Suprapubic skin (tissue), 4 donors: ENCODE measurements at places on chromosomes 2 and 18. TPM values are rescaled to one million over a fixed set of nuclear protein-coding genes. Genes with fewer than 3 reads are reported as not detected.

GRCh38 chr2:184830531-184830930 is 232.2 kb downstream of the ZNF804A start:
- DNase-seq: no peak

GRCh38 chr18:10051877-10052631 is 138.2 kb downstream of the VAPA start:
- DNase-seq: no peak

DNA sequence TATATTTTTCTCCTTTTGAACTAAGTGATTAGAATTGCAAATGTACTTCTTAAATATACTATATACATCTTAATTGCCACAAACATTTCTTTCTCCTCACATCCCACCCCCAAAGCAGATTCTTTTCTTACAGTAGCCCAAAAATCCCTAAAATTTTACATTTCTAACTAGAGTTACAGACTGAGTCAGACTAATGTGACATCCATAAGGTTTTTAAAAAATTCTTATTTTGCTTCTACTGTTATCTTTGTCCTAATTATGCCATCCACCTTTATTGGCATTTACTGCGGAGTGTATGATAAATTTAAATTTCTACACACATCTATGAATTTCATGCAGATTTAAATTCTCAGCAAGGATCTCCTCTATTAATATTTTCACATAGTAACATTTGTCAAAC is 15.8 kb downstream of the PELI1 start:
- no peak for DNase-seq

DNA sequence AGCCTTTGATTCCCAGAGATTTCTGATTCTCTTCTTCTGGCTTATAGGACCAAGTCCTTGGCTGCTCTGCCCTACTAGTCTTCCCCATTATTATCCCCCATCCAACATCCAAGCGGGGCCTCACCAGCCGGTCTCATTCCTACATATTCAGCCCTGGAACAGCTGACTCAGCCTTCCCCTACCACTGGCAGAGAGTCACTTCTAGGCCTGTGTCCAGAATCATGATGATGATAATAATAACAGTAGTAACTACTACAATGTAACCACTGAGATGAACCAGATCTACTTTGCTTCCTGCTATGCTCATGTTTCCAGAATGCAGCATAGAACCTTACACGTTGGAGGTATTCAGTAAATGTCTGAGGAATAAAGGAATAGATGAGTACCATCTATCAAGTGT is 295.2 kb downstream of the SRBD1 start:
- DNase-seq: no peak

- DNase-seq: no peak
Measured at GRCh38 chr2:226999661-227000060, 163.8 kb downstream of the RHBDD1 start.

GRCh38 chr2:42618116-42618515 is 49.7 kb downstream of the MTA3 start:
- DNase-seq: no peak

- DNase-seq: no peak
Measured at GRCh38 chr2:205989271-205990071, 96.5 kb downstream of the INO80D start.

DNA sequence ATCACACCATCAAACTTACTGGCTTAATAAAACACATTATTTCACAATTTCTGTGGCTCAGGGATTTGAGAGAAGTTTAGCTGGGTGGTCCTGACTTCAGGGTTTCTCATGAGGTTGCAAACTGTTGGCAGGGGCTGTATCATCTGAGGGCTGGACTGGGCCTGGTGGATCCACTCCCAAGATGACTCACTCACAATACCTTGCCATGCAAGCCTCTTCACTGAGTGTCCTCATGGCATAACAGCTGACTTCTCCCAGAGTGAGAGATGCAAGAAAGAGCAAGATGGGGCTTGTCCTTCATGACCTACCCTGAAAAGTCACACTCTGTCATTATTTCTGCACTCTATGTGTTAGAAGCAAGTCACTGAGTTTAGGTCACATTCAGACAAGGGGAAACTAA is 73.8 kb downstream of the AQP4 start:
- no peak for DNase-seq

DNA sequence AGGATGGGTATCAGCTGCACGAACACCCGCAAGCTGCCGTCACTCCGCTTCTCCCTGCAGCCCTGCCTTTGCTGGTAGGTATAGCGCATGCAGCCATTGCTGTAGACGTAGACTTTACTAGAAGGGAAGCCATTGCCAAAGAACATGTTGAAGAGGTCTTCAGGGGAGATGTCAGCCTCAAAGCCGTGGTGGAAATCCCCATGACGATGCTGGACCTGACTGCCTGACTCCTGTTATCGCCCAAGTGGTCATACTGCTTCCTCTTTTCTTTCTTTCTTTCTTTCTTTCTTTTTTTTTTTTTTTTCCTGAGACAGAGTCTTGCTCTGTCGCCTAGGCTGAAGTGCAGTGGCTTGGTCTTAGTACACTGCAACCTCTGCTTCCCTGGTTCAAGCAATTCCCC is 68.7 kb upstream of the SPRED2 start:
- DNase-seq: no peak

- no peak for DNase-seq
Measured at GRCh38 chr2:166140932-166141331, 13.1 kb upstream of the SCN1A start.

The DYSF gene
- total RNA-seq: 3.0 TPM

The ASPRV1 gene
- 389 TPM for total RNA-seq

The RAX gene
- total RNA-seq: 0.18 TPM
